WTC11 (cell line): ENCODE measurements at places on chromosomes 5 and 9. TPM values are rescaled to one million over a fixed set of nuclear protein-coding genes. Genes with fewer than 3 reads are reported as not detected.

Gene LCN6
- not detected in 3 replicates for total RNA-seq

Gene HEMGN
- total RNA-seq: 0.11 to 0.14 TPM (median 0.11 TPM) in 3 replicates

Gene TMEM171
- total RNA-seq: 0.96 to 1.8 TPM (median 1.7 TPM) in 3 replicates

Gene C5
- total RNA-seq: 0.57 to 0.71 TPM (median 0.62 TPM) in 3 replicates

Gene ZNF367
- 6.3 to 7.5 TPM (median 7.4 TPM) in 3 replicates for total RNA-seq

Gene ADAMTS2
- 6.9 to 11.2 TPM (median 9.0 TPM) in 3 replicates for total RNA-seq

Gene PCDHGA1
- 1.1 to 1.5 TPM (median 1.2 TPM) in 3 replicates for total RNA-seq

Gene ANKRD33B
- 5.4 to 9.2 TPM (median 5.9 TPM) in 3 replicates for total RNA-seq

Gene BTNL8
- 0.48 to 0.96 TPM (median 0.85 TPM) in 3 replicates for total RNA-seq

Gene TMOD1
- total RNA-seq: 1.0 to 1.6 TPM (median 1.4 TPM) in 3 replicates

Gene PRDM9
- 0.15 TPM in 1 of 3 replicates, not detected in the others for total RNA-seq

Gene SLC24A2
- total RNA-seq: 5.6 to 8.0 TPM (median 7.1 TPM) in 3 replicates

Gene GPR150
- 0.09 to 0.13 TPM (median 0.11 TPM) in 3 replicates for total RNA-seq

Gene SLC31A1
- 41.6 to 43.9 TPM (median 43.6 TPM) in 3 replicates for total RNA-seq

Gene GHR
- total RNA-seq: 0.48 to 0.57 TPM (median 0.53 TPM) in 3 replicates

Gene IFNA13
- not detected in 3 replicates for total RNA-seq

Gene LAMC3
- total RNA-seq: 35.9 to 50.9 TPM (median 36.0 TPM) in 3 replicates

Gene NACC2
- total RNA-seq: 14.1 to 17.1 TPM (median 14.5 TPM) in 3 replicates

Gene PCSK1
- 2.7 to 4.5 TPM (median 3.6 TPM) in 3 replicates for total RNA-seq

Gene EXOC3
- total RNA-seq: 60.1 to 62.4 TPM (median 62.2 TPM) in 3 replicates

Gene KLHL9
- 15.6 to 17.4 TPM (median 16.1 TPM) in 3 replicates for total RNA-seq

Gene PCDHA4
- 5.4 to 6.3 TPM (median 5.6 TPM) in 3 replicates for total RNA-seq

Gene YIPF5
- 33.8 to 39.2 TPM (median 37.7 TPM) in 3 replicates for total RNA-seq

Gene CARTPT
- total RNA-seq: not detected in 3 replicates

Gene GABRA1
- 0.48 to 0.57 TPM (median 0.50 TPM) in 3 replicates for total RNA-seq

Gene OGN
- 0.11 TPM in 1 of 3 replicates, not detected in the others for total RNA-seq

Gene SV2C
- total RNA-seq: 0.05 to 0.09 TPM (median 0.07 TPM) in 3 replicates

Gene GRXCR2
- total RNA-seq: not detected in 3 replicates

Gene EPB41L4B
- 20.0 to 21.8 TPM (median 21.7 TPM) in 3 replicates for total RNA-seq

Gene LEAP2
- total RNA-seq: 1.9 to 2.4 TPM (median 2.0 TPM) in 3 replicates

Gene IL4
- not detected in 3 replicates for total RNA-seq

Gene PCDHGA7
- 1.6 to 2.8 TPM (median 2.1 TPM) in 3 replicates for total RNA-seq

Gene DBH
- total RNA-seq: 0.23 to 0.34 TPM (median 0.24 TPM) in 3 replicates

Gene DMRT2
- total RNA-seq: not detected in 3 replicates

Gene CCDC152
- 15.1 to 19.0 TPM (median 18.8 TPM) in 3 replicates for total RNA-seq

Gene LRRC19
- not detected in 3 replicates for total RNA-seq

Gene MAMDC2
- total RNA-seq: 6.0 to 6.3 TPM (median 6.3 TPM) in 3 replicates

Gene PCDHB12
- total RNA-seq: 2.7 to 3.1 TPM (median 3.1 TPM) in 3 replicates

Gene PFN3
- total RNA-seq: 0.48 TPM in 1 of 3 replicates, not detected in the others

Gene TNC
- 3.3 to 4.5 TPM (median 3.6 TPM) in 3 replicates for total RNA-seq

Gene C9
- 0.07 to 0.25 TPM (median 0.21 TPM) in 3 replicates for total RNA-seq

Gene LIX1
- not detected in 3 replicates for total RNA-seq

Gene LRRTM2
- total RNA-seq: not detected in 3 replicates

Gene FRRS1L
- 0.71 to 1.1 TPM (median 1.0 TPM) in 3 replicates for total RNA-seq

Gene HCN1
- total RNA-seq: 2.0 to 6.9 TPM (median 2.2 TPM) in 3 replicates

Gene CKMT2
- 1.8 to 3.1 TPM (median 2.4 TPM) in 3 replicates for total RNA-seq

Gene MED22
- total RNA-seq: 51.2 to 59.5 TPM (median 55.3 TPM) in 3 replicates

Gene SOHLH1
- not detected in 3 replicates for total RNA-seq

Gene INSL6
- total RNA-seq: not detected in 3 replicates

Gene NTRK2
- 0.02 to 0.05 TPM (median 0.05 TPM) in 3 replicates for total RNA-seq

Gene KIAA0825
- 1.3 to 1.6 TPM (median 1.5 TPM) in 3 replicates for total RNA-seq

Gene FASTKD3
- 7.8 to 9.6 TPM (median 8.7 TPM) in 3 replicates for total RNA-seq

Gene EGR1
- 15.7 to 30.0 TPM (median 28.5 TPM) in 3 replicates for total RNA-seq

Gene PAX5
- total RNA-seq: 3.5 to 6.6 TPM (median 4.4 TPM) in 3 replicates
